ENCODE measurements at places on chromosomes 5 and 9.

DNA sequence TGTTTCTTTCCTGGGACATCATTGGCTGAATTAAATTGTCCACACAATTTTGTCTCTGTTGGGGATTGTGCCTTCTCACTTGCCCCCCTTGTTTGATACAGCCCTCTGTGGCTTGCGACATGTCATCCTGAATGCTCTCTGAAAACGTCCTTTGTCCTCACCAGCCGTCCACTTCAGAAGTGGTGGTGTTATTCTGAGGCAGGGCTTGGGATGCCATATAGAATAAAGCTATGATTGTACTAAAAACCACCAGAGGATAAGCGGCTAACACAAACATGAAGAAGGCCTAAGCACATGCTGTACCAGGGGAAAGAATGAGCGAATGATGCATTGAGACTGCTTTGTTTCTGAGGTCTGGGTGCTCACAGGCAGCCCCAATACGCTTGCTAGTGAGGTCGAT, 3.5 kb upstream of the SNX30 start:
- DNase-seq: no peak

DNA sequence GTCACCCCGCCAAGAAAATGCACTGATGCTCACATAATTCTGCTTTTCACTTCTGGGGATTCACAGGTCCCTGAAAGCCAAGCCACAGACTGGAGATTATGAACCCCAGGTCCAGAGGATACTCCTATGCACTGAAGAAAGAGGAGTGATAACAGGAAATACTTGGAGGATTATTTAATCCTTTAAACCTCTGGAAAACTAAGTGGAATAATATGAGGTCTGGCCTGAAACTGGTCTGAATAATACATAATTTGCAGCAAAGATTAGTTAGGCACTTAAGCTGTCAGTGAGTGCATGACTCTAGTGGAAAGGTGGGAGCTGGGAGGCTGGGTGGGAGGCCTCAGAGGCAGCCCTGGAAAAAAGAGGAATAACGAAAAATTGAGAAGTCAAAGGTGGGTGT, 45.7 kb downstream of the MARCHF3 start:
- DNase-seq: no peak

GRCh38 chr5:553874-554273, 29.6 kb upstream of the SLC9A3 start:
- peak; percentile 75 for DNase-seq

- DNase-seq: no peak
These were observed 10.8 kb upstream of the ADRA1B start for GRCh38 chr5:159905496-159905895.

DNA sequence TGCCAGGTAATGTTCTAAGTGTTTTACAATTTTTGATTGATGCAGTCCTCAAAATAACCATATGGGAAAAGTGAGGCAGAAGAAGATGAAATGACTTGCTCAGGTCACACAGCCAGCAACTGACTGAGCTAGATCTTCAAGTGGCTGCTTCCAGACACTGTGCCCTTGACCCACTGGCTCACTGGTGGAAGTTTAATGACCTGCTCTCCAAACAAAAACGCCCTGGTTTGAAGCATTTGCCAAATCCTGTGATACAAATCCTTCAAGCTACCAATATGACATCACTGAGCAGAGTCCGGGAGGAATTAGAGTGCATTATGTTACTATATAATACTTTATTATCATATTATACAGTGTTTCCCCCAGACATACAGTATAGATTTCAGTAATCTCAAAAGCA, 459.4 kb downstream of the GADD45G start:
- no peak for DNase-seq

- DNase-seq: no peak
These were observed 36.0 kb upstream of the PRLR start for GRCh38 chr5:35266276-35266675.

Data from 8988T (cell line).